Bronchus fibroblast of lung (primary cell): ENCODE measurements at places on chromosomes 13 and 19. TPM values are rescaled to one million over a fixed set of nuclear protein-coding genes. Genes with fewer than 3 reads are reported as not detected.

The FLT3LG gene
- total RNA-seq, result 2.4 and 5.6 TPM in 2 replicates

The PKN1 gene
- 93.2 and 107 TPM in 2 replicates for total RNA-seq

The CRB3 gene
- not detected in 2 replicates for total RNA-seq

The ZNF134 gene
- total RNA-seq, result 8.4 and 9.1 TPM in 2 replicates

The GPC6 gene
- total RNA-seq, result 11.1 and 15.8 TPM in 2 replicates

The ONECUT3 gene
- not detected in 2 replicates for total RNA-seq

The CLEC4M gene
- total RNA-seq, result not detected in 2 replicates

The PSPN gene
- total RNA-seq, result 0.45 and 0.84 TPM in 2 replicates

The CYP2F1 gene
- total RNA-seq, result not detected in 2 replicates

The FRY gene
- 1.2 and 1.8 TPM in 2 replicates for total RNA-seq

The TINCR gene
- total RNA-seq, result under 0.01 TPM in 1 of 2 replicates, not detected in the other

The DAND5 gene
- total RNA-seq, result not detected in 2 replicates

The ZNF497 gene
- total RNA-seq, result under 0.01 and 0.74 TPM in 2 replicates

The RFPL4AL1 gene
- not detected in 2 replicates for total RNA-seq

The KLHL1 gene
- total RNA-seq, result not detected in 2 replicates

The SMIM44 gene
- not detected in 2 replicates for total RNA-seq

The ZNF320 gene
- total RNA-seq, result 8.1 and 8.2 TPM in 2 replicates

The LIM2 gene
- not detected in 2 replicates for total RNA-seq

The ZNF578 gene
- 0.74 and 0.84 TPM in 2 replicates for total RNA-seq

The ERFL gene
- total RNA-seq, result under 0.01 TPM in 2 replicates

The LSM14A gene
- total RNA-seq, result 49.9 and 56.7 TPM in 2 replicates

The CDK8 gene
- total RNA-seq, result 8.9 and 10.8 TPM in 2 replicates

The LRRC63 gene
- total RNA-seq, result 0.15 TPM in 1 of 2 replicates, not detected in the other

The TEX26 gene
- 0.17 and 0.30 TPM in 2 replicates for total RNA-seq

The CCL25 gene
- total RNA-seq, result not detected in 2 replicates

The FGF14 gene
- under 0.01 and 0.15 TPM in 2 replicates for total RNA-seq

The ZNF540 gene
- total RNA-seq, result 0.30 and 0.50 TPM in 2 replicates

The ZNF382 gene
- 5.4 and 6.2 TPM in 2 replicates for total RNA-seq

The SUPT5H gene
- total RNA-seq, result 57.0 and 63.8 TPM in 2 replicates

The NTN5 gene
- total RNA-seq, result 0.34 TPM in 1 of 2 replicates, not detected in the other

The THOP1 gene
- total RNA-seq, result 137 and 145 TPM in 2 replicates

The KMT5C gene
- total RNA-seq, result 5.5 and 7.4 TPM in 2 replicates

The MEIOSIN gene
- not detected in 2 replicates for total RNA-seq

The SULT2A1 gene
- total RNA-seq, result not detected in 2 replicates

The ACTMAP gene
- 3.9 and 4.7 TPM in 2 replicates for total RNA-seq

The CD79A gene
- under 0.01 and 0.45 TPM in 2 replicates for total RNA-seq

The CGB3 gene
- not detected in 2 replicates for total RNA-seq

The OR10H1 gene
- not detected in 2 replicates for total RNA-seq

The FPR1 gene
- total RNA-seq, result not detected in 2 replicates

The CYP2S1 gene
- 1.3 and 4.5 TPM in 2 replicates for total RNA-seq

The CGB7 gene
- 0.30 and 0.34 TPM in 2 replicates for total RNA-seq

The CYP2A7 gene
- not detected in 2 replicates for total RNA-seq

The C19orf67 gene
- not detected in 2 replicates for total RNA-seq

The MAMSTR gene
- total RNA-seq, result 5.0 and 5.2 TPM in 2 replicates

The SNAPC2 gene
- total RNA-seq, result 32.8 and 34.6 TPM in 2 replicates

The AXL gene
- total RNA-seq, result 379 and 401 TPM in 2 replicates

The CEACAM1 gene
- not detected in 2 replicates for total RNA-seq

The MYH14 gene
- total RNA-seq, result not detected in 2 replicates

The SIGLEC12 gene
- total RNA-seq, result not detected in 2 replicates

The ZNF420 gene
- 2.4 and 4.7 TPM in 2 replicates for total RNA-seq
